DMS79 (cell line): ENCODE measurements at places on chromosomes 13 and 19.

GRCh38 chr13:27177852-27178251, 6.2 kb upstream of the USP12 start:
- peak; percentile 81 for DNase-seq

GRCh38 chr19:49863935-49864320, 3.4 kb downstream of the PNKP start:
- DNase-seq: no peak

- DNase-seq: no peak
These were observed 70.2 kb downstream of the KLF2 start for GRCh38 chr19:16394681-16395375.

GRCh38 chr13:71597150-71597549, 269.9 kb downstream of the DACH1 start:
- DNase-seq: no peak

DNA sequence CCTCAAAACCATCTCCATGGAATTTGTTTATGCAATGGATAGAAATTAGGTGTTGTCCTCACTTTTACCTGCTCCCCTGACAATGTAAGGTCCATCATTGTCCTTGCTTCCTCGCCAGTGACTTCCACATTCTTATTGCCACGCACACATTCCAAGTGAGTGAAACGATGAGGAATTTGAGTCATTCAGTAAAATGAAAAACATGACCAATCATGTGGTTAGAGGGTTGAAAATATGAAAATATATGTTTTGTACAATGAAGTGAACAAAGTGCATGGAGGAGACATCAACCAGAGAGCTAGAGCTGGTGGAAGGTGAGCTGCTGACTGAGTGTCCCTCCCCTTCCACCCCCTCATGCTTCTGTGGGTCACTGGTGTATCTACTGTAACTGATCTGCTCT, 91.7 kb downstream of the ATP8A2 start:
- DNase-seq: no peak

DNA sequence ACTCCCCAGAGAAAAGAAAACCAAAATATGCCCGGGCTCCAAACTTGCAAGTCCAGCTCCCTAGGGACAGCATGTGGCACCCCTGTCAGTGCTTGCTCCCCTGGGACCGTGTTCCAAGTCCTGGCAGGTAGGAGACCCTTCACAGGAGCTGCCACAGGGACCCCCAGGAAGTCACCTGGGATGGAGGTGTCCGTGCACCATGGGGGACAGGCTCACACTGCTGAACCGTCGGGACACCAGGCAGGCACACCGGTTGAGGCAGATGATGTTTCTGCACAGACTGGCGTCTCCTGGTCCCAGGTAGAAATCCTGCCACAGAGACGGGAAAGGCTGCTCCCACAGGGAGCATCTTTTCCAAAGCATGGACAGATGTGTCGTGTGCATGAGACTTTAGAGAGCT, 11.7 kb upstream of the PROZ start:
- DNase-seq: no peak

GRCh38 chr13:50910485-50910805, 854 bp downstream of the RNASEH2B start:
- no peak for DNase-seq
